ENCODE measurements at places on chromosomes 2 and 18.
A peak's percentile ranks its signal among the peaks of the same experiment; 100 is the strongest.

DNA sequence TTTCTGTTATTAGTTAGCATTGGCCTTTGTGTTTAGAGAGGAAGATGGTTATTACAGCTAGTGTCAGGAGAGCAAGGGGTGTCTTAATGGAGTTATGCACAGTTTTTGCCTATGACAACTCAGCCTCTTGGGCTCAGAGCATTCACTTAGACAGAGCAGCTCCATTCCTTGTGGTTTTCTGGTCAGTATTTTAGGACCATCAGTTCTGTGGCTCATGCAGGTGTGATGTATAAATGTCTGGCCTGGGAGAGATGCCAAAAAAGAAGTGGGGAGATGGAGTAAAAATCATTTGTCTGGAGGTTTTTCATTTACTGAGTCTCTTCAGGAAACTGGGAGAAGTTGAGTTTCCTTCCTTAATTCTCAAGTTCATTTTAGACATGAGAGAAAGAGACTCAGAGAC, 79.7 kb downstream of the PRKCE start:
- peak; percentile 12 for DNase-seq

GRCh38 chr2:196372811-196373664, 201.7 kb upstream of the STK17B start:
- peak; percentile 19 for DNase-seq

GRCh38 chr2:10594011-10594410, 95.8 kb downstream of the NOL10 start:
- DNase-seq, result no peak

GRCh38 chr2:41710944-41711343, 336.9 kb upstream of the PKDCC start:
- peak; percentile 11 for DNase-seq

DNA sequence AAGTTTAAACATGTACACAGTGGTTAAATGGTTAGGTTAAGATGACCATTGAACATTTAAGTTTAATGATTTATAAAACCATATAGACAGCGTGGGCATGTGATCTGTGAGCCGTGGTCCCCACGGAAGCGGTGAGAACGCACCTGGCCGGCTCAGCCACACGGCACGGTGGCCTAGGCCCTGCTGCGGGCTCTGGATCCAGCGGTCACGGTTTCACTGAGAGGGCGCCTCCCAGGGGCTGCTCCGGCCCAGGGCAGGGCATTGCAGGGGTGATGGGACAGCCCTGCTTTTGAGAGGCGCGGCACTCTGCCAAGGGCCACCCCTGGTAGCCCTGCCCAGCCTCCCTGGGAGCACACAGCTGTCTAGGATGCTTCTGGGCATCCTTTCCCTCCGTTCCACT, 124.9 kb downstream of the RGPD3 start:
- DNase-seq, result no peak

DNA sequence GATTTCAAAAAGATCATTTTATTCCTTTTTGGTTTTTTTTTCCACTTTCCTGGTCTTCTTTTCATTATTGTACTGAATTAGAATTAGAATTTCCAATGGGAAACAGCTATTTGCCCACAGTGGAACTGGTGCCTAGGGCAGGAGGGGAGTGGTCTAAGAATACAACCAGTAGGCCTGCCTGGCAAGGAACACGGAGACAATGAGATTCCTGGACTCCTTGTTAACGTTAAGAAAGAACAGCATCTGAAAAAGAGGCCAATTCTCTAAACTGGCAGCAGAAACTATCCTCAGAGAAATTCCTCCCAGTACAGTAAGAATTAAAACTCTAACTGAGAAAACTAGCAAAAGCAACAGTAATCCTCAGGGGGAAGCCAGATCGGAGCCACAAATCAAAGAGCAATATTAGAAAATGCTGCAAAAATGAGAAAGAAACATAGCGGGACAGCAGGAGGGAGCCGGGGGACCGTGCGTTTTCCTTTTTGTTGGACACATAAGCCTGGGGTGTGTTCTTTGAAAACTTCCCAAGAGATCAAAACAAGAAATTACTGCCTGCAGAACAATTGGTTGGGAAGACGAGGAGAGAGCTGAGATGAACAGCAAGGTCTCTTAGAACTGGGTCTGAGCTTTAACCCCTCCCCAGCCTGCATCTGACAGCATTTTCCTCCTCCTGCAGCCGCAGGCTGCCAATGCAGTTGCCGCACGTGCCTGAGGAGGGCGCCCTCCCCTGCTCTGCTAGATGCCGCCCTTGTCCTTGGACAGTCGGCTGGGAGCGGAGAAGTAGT, 776.0 kb downstream of the TSN start:
- DNase-seq, result no peak

DNA sequence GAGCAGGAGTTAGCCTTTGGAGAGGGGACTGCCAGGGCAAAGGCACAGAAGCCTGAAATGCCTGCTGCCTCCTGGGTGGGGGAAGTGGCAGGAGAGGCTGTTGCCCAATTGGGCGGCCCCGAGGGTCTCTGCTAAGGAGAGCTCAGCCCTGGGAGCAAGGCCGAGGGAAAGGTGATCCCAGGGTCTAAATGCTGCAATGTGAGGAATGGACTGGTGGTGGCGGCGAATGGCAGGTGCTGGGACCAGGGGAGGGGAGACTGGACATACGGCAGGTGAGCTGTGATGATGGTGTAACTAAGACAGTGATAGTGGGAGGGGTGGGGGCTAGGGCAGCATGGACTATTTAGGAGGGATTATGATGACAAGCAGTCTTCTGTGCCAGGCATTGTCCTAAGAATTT, 104.0 kb downstream of the DYSF start:
- no peak for DNase-seq

- DNase-seq, result no peak
Measured at GRCh38 chr18:41227993-41228392, 727.0 kb upstream of the PIK3C3 start.

DNA sequence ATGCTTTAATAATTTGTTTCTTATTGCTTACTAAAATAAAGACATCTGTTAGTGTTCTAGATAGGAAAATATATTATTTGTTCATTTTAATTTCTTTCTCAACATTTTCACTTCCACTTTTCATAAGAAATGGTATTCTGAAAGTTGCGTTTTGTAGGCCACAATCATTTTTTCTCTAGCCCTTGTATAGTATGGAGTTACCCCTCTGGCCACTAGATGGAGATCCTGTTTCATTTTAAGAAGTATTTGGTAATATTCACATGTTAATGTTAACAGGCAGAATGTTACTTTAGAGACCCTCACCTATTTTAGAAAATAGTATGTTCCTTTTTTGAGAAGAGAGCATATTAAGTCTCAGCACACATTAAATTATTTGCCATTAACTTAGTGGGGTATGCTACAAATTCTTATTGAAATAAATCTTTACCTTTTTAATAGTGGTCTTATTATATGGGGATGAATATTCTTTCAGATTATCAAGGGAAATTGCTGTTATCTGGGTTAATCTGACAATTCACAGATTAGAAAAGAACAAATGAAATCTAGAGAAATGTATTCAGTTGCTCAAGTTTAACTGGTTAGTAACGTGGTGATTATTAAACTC, 73.9 kb upstream of the TTC27 start:
- DNase-seq, result peak; percentile 53

DNA sequence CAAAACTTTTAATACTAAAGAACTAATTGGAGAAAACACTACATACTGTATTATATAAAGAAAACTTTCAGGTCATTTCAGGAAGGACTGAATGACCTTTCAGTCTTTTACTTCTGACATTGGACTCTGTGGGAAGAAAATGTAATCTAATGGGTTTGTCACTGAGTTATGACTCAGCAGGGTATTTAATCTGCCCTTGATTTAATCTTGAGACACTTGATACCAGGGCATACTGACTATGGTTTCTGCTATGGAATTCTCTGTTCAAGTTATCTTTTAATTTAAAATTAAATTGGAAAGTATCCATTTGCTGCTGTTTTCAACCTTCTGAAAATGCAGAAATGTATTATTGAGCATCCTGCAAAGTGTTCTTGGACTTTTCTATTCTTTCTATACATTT, 354.2 kb upstream of the GALNT5 start:
- DNase-seq, result peak; percentile 54

- DNase-seq, result no peak
Measured at GRCh38 chr2:171420728-171421563, 12.8 kb downstream of the METTL8 start.

GRCh38 chr2:159968279-159968900, 94.0 kb downstream of the PLA2R1 start:
- peak; percentile 53 for DNase-seq

DNA sequence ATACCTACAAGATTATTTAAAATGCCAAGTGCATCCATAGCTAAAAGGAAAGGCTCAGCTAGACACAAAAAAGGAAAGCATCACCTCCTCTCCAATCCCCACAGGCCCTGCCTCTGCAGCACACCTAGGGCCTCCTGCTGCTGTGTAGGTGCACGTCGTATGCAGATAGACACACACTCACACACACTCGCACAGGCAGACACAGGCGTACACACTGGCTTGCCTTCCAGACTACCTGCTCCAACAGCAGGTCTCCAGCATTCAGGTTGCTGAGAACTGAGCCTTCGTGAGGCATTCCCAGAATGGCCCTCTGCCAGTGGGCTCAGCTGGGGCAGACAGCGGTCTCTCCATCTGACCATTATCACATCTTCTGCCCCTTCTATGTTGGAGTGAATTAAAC, 35.3 kb upstream of the FRZB start:
- DNase-seq, result no peak

DNA sequence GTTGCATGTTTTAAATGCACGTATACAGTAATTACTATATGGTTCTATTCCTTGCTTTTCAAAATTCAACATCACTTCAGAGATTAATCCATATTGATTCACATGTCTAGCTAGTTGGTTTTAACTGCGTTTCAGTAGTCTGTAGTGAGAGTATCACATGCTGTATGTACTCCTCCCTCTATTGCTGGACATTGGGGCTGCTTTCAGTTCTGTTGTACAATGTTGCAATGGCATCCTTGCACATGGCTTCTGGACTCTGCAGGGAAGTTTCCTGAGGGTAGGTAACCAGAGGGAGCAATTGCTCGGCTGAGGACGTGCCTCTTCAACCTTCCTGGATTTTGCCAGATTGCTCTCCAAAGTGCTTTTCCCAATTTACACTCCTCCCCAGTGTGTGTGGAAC, 10.7 kb upstream of the HPCAL1 start:
- DNase-seq, result no peak

DNA sequence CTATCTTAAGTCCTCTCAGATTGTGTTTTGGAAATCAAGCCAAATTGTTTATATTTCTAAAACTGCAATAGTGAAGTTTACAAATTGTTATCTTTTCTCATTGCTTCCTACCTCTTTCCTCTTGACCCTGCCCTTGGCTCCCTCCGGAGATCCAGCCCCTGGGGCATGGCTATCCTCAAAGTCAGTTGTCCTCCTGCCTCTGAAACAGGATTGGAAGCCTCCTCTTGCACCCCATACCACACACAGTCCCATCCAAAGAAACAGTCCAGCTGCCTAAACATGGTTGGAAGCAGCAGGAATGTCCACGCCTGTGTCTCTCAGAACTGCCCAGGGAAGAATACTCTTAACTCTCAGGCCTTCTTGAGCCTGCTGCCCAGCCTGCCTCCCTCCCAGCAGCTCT, 30.1 kb upstream of the COL6A3 start:
- no peak for DNase-seq

DNA sequence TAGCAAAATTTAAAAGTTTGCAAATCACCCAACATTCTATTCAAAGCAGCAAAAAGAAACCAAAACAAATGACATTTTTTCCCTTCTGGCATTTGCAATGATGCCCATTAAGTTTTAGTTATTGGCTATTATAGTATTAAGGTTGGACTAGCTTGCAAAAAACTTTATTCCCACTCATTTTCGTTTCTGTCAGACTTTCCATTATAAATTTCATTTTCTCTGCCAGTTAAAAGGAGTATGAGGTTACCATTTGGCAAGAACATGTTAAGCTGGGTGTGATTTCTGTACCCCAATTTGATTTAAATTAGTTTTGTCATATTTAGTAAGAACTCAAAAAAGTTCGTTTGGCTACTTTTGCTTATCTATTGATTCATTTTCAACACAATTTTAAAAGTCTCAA, 187.9 kb downstream of the TCF4 start:
- DNase-seq, result no peak

- DNase-seq, result peak; percentile 34
Measured at GRCh38 chr2:162007447-162008040, 66.5 kb downstream of the DPP4 start.

DNA sequence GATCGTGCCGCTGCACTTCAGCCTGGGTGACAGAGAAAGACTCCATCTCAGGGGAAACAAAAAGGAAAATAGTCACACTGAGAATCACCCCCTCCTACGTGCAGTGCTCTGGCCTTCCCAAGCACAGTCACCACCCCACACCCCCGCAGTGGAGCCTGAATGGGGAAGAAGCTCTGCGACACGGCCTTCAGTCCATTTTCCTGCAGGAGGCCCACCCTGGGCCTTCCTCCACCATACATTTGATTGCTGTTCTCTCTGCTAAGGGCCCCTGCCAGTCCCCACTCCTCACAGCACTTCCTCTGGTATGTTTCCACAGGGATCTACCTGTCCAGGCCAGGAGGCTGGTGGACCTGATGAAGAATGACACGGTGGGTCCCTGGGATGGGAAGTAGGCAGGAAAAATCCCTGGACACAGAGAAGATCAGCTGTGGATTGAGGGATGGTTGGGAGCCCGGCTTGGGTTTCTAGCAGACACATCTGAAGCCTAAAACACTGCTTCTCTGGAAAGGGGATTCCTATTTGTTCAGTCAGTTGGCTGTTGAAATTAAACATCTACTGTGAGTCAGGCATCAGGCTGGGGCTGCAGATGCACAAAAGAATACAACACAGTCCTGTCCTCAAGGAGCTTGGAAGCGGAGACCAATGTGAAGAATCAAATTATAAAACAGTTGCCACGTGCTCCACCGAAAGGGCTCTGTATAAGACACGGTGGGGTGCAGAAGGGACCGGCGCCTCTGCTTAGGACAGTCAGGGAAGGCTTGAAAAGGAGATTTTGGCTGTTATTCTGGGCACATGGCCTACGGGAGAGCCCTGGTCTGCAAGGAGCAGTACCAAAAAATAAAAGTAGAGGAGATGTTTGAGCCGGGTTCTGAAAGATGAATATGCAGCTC, 82.2 kb downstream of the PLB1 start:
- no peak for DNase-seq

DNA sequence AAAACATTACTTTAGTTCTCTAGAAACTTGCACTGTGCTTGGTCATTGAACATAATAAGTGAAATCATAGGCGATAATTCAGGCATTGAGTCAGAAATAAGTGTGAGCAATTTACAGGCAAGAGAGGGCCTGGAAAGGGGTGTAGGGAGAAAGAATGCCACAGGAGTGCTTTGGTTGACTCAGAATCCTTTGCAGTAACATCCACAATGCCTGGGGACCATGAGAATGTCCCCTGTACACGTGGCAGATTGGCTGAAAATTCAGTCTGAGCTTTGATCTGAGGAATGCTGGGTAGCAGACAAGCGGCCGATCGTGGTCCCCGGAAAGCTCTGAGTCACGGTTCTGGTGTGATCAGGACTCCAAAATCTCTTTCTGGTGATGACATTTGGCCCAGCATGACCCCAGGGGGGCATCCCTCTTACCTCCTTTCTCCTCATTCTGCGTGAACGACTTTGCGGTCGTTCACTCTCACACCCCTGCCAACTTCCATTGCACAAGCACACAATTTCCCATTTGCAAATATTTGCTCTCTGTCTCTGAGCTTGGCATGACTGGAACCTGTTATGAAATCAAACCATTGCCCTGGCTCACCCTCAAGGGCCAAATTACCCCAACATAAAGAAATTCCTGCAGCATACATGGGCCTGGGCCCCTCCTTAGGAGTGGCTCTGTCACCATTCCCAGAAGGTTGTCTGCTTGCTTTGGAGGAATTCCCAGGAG, 305.0 kb upstream of the EPAS1 start:
- DNase-seq, result peak; percentile 94

- DNase-seq, result no peak
Measured at GRCh38 chr2:107018366-107018765, 132.4 kb upstream of the ST6GAL2 start.

- no peak for DNase-seq
Measured at GRCh38 chr18:61651880-61652268, 240.9 kb downstream of the RNF152 start.

GRCh38 chr2:40281021-40281940, 170.6 kb downstream of the SLC8A1 start:
- DNase-seq, result peak; percentile 98

Measured in EH (cell line).